ENCODE measurements at places on chromosomes 4 and X.
A peak's percentile ranks its signal among the peaks of the same experiment; 100 is the strongest.

DNA sequence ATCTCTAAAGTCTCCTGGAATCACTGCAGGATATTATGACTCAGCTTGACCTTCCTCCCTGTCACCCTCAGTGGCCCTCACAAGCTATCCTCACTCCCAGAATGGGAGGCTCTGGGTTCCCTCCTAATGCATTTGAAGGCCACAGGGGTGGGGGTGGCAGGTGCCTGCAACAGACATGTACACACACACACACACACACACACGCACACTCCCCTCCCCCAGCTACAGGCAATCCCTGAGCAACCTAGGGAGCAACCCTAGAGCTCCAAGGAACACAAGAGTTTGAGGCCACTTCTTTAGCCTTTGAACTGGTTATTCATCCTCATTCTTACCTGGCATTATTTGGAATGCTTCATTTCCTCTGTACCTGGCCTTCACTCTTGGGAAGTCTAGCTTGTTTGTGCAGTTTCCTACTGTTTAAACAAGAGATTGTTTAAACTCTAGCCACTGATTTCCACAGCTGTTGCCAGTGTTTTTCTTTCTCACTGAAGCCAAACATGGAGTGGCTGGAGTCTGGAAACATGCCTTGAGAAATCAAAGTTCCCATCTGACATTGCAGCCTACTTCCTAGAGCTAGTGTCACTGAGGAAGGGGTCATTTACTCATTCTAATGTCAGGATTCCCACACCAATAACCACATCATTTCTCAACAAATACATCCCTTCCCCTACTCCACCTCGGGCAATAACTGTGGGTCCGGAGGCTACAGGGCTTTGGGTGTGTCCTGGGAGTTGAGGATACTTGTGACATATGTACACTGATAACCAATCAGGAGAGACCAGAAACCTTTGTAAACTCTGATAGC lies 37.7 kb downstream of the MAOA start:
- H3K4me3 ChIP-seq = no peak overlapping the region
- H3K27ac ChIP-seq = no peak overlapping the region
- H3K4me1 ChIP-seq = no peaks in the 10 kb centered on the region

DNA sequence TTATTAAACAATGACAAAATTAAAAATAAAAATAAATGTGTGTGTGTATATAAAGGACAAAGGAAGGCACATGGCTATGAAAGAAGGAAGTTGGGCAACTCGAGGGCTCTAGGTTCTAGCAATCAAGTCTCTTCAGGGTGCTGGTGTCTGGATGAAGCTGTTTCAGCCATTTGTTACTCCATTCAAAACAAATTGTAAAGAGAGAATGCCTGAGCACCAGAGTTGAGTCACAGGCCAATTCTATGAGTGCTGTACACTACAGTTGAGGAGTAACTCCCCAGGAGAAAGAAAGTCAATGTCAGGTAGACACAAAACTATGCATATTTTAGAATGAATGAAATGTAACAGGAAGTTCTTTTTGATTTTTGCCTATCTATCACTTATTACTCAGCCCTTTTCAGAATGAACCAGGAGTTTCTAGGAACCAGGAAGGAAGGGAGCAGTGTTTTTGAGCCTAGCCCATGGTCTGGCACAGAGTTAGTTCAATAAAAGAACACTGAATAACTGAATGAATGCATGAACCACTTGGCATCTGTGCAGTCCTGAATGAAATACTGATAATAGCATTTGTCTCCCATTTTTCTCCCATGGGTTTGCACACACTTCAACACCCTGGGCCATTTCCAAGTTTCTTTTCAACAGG lies 151.7 kb upstream of the CPEB2 start:
- DNase-seq = no peak
- H3K27me3 ChIP-seq = no peaks in the 10 kb centered on the region
- H3K36me3 ChIP-seq = no peaks in the 10 kb centered on the region
- no peak overlapping the region for H3K27ac ChIP-seq

DNA sequence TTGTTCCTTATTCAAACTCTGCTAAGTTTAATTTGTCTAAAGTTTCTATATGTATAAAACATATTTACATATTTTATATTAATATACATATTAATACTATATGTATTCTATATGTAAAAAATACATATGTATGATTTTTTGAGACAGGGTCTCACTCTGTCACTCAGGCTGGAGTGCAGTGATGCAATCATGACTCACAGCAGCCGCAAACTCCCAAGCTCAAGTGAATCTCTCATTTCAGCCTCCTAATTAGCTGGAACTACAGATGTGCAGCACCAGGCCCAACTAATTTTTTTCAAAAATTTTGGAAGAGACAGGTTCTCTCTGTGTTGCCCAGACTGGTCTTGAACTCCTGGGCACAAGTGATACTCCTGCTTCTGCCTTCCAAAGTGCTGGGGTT lies 684.9 kb downstream of the TRAM1L1 start:
- H3K4me3 ChIP-seq = no peak overlapping the region
- H3K27ac ChIP-seq = no peak overlapping the region
- no peaks in the 10 kb centered on the region for H3K27me3 ChIP-seq
- H3K4me1 ChIP-seq = no peaks in the 10 kb centered on the region

GRCh38 chrX:15882704-15883539 lies 28.3 kb upstream of the AP1S2 start:
- H3K4me3 ChIP-seq = no peak overlapping the region
- no peak for DNase-seq
- H3K27ac ChIP-seq = no peak overlapping the region
- no peaks in the 10 kb centered on the region for H3K36me3 ChIP-seq

GRCh38 chr4:135418353-135418752 lies 1216.8 kb upstream of the PABPC4L start:
- no peaks in the 10 kb centered on the region for H3K27me3 ChIP-seq
- H3K4me3 ChIP-seq = no peak overlapping the region
- H3K4me1 ChIP-seq = no peaks in the 10 kb centered on the region

- no peaks in the 10 kb centered on the region for H3K36me3 ChIP-seq
- no peak overlapping the region for H3K27ac ChIP-seq
- no peaks in the 10 kb centered on the region for H3K27me3 ChIP-seq
- no peaks in the 10 kb centered on the region for H3K4me1 ChIP-seq
Observed at GRCh38 chrX:130468395-130468923, 66.7 kb downstream of the RBMX2 start.

DNA sequence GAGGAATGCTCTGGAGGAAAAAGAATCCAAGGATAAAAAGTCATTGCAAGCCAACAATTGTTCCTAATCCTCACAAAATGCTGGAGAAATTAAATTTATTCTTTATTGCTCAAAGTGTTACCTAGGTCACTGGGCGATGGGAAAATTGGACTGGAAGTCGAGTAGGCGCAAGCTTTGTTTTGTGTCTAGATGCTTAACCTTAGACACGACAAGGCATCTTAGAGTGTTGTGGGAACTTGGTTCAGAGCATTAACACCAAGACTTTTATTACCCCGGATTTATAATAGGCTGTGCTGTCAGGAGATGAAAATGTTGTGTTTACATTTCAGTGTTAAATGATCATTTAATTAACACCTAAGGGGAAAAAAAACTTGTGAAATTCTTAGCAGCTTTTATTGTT lies 25.1 kb downstream of the SLIT2 start:
- no peaks in the 10 kb centered on the region for H3K4me1 ChIP-seq
- H3K27ac ChIP-seq = no peak overlapping the region

DNA sequence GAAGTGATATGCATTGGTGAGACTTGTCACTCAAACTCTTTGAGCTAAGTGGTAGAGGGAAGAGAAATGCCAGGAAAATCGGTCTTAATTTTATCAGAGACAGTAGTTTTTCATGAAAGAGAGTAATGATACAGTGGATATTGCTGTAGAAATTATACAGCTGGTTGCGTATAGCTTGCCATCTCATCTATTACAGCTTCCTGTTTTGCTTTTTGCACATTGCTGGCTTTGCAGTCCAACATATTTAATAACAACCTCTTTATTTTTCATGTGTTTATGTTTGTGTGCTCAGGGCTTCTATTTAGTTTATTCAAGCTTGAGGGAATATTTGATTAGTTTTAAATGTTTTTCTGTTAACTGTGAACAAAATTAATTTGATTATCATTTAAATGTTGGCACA lies 11.5 kb downstream of the SMAD1 start:
- no peaks in the 10 kb centered on the region for H3K4me1 ChIP-seq
- H3K27ac ChIP-seq = no peak overlapping the region
- H3K36me3 ChIP-seq = no peaks in the 10 kb centered on the region
- H3K27me3 ChIP-seq = no peaks in the 10 kb centered on the region

DNA sequence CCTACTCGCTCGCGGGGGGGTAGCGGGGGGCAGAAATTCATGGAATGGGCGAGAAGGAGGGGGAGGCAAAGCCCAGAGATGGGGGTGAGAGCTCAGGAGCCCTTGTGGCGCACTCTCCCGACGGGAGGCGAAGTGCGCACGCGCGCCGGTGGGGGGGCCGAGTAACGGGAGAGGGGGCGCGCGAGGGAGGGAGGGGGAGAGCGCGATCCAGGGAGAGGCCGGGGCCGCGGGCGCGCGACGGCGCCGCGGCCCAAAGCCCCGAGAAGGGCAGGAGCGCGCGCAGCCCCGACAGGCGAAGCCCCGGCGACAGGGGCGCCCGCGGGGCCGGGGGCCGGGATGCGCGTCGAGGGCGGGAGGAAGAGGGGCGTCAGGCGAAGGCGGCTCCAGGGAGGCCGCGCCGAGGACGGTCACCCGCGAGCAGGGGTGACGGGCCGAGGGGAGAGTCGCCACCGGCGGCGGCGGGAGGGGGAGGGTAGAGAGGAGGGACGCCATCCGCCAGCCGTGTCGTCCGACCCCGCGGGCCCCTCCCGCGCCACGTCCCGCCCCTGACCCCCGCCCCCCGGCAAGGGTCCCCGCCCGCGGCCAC lies 421 bp downstream of the MECP2 start:
- H3K27me3 ChIP-seq = peaks cover 14% of the 10 kb centered on the region
- peak overlapping the region; percentile 97 for H3K4me3 ChIP-seq
- peaks cover 17% of the 10 kb centered on the region for H3K36me3 ChIP-seq

- peaks cover 2% of the 10 kb centered on the region for H3K36me3 ChIP-seq
- peaks cover 19% of the 10 kb centered on the region for H3K27me3 ChIP-seq
- H3K4me1 ChIP-seq = peaks cover 13% of the 10 kb centered on the region
- no peak for DNase-seq
Observed at GRCh38 chrX:68835104-68835442, 6.3 kb downstream of the EFNB1 start.

- no peak overlapping the region for H3K4me3 ChIP-seq
- no peaks in the 10 kb centered on the region for H3K4me1 ChIP-seq
- DNase-seq = no peak
- no peaks in the 10 kb centered on the region for H3K27me3 ChIP-seq
- H3K27ac ChIP-seq = no peak overlapping the region
- H3K36me3 ChIP-seq = no peaks in the 10 kb centered on the region
Observed at GRCh38 chr4:24105327-24106038, 215.6 kb upstream of the PPARGC1A start.

DNA sequence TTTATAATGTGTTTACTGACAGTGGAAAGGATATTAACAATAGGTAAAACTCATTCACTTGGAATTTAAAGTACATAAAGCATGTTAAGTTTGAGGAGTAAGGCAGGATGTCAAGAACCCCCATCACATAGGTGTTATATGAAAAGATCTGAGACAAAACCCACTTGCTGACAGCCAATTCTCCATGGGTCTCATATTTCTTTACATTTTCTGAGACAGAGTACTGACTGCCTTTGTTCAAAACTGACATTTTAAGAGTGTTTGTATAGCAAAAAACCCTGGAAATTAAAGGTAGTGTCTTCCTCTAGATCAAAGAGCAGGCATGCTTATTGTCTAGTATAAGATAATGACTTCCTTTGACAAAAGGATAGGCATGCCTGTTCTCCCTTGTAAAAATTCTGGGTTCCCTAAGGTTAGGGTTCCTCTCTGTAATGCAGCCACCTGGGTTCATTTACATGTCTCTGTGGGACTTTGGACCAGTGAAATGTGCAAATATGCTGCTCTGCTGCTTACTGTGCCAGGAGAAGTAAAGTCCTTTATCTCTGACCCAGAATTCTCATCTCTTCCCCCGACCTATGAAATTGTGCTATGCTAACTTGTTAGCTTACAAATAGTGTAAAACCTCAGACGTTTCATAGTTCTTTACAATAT lies 123.6 kb downstream of the PCDH18 start:
- H3K4me3 ChIP-seq = no peak overlapping the region
- no peaks in the 10 kb centered on the region for H3K36me3 ChIP-seq
- H3K27ac ChIP-seq = no peak overlapping the region
- DNase-seq = no peak
- H3K4me1 ChIP-seq = no peaks in the 10 kb centered on the region

GRCh38 chr4:26772096-26772873 lies 88.4 kb upstream of the STIM2 start:
- no peaks in the 10 kb centered on the region for H3K4me1 ChIP-seq
- peaks cover 2% of the 10 kb centered on the region for H3K36me3 ChIP-seq

DNA sequence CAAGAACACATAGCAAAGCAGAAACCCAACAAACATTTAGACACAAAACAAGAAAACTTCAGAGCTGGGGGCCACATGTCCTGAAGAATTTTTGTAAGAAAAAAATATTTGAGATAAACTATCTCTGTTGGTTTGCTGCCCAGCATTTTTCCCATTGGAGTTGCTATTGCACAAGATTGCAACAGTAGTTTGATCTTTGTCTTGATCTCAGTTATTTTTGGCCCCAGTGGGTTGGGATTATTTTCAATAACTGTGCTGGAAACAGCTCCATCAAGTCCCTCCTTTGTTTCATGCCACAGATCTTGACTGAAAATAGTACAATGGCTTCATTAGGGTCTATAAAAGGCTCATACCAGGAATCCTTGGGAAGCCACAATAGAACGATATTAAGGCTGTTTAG lies 103.8 kb upstream of the RAI2 start:
- H3K4me1 ChIP-seq = no peaks in the 10 kb centered on the region

- H3K4me3 ChIP-seq = no peak overlapping the region
- no peaks in the 10 kb centered on the region for H3K4me1 ChIP-seq
- H3K36me3 ChIP-seq = peaks cover 27% of the 10 kb centered on the region
Observed at GRCh38 chrX:131764216-131764615, 220.3 kb downstream of the OR13H1 start.

DNA sequence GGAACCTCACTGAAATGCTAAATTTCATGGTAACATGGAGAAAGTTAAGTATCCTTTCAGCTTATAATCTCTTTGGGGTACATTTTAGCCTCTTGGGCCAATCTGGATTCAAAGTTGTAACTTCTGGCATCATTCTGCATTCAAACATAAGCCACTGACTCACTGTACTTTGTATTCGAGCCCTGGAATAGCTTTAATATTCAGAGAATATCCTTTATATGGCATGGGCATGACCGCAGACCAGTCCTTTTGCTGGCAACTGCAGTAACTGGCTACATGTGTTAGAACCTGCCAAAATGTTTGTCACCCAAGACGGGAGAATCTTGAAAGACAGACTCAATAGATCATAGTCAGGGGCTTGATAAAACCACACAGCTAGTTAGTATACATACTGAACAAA lies 3.3 kb downstream of the GASK1B start:
- H3K36me3 ChIP-seq = no peaks in the 10 kb centered on the region
- peaks cover 33% of the 10 kb centered on the region for H3K27me3 ChIP-seq
- no peak overlapping the region for H3K4me3 ChIP-seq
- no peaks in the 10 kb centered on the region for H3K4me1 ChIP-seq

- no peak overlapping the region for H3K4me3 ChIP-seq
- no peak overlapping the region for H3K27ac ChIP-seq
- H3K4me1 ChIP-seq = peaks cover 17% of the 10 kb centered on the region
- H3K36me3 ChIP-seq = no peaks in the 10 kb centered on the region
- DNase-seq = no peak
Observed at GRCh38 chrX:12911122-12911470, 4.7 kb downstream of the TLR8 start.

GRCh38 chr4:26183017-26183416 lies 137.8 kb upstream of the RBPJ start:
- no peaks in the 10 kb centered on the region for H3K4me1 ChIP-seq
- DNase-seq = no peak
- no peak overlapping the region for H3K4me3 ChIP-seq
- H3K36me3 ChIP-seq = no peaks in the 10 kb centered on the region
- H3K27me3 ChIP-seq = peaks cover 3% of the 10 kb centered on the region
